Foreskin keratinocyte (primary cell): ENCODE measurements at places on chromosomes 12 and 14. TPM values are rescaled to one million over a fixed set of nuclear protein-coding genes. Genes with fewer than 3 reads are reported as not detected.
A peak's percentile ranks its signal among the peaks of the same experiment; 100 is the strongest.

Gene FOXN4
- not detected in 2 replicates for total RNA-seq

Gene WSCD2
- not detected in 2 replicates for total RNA-seq

DNA sequence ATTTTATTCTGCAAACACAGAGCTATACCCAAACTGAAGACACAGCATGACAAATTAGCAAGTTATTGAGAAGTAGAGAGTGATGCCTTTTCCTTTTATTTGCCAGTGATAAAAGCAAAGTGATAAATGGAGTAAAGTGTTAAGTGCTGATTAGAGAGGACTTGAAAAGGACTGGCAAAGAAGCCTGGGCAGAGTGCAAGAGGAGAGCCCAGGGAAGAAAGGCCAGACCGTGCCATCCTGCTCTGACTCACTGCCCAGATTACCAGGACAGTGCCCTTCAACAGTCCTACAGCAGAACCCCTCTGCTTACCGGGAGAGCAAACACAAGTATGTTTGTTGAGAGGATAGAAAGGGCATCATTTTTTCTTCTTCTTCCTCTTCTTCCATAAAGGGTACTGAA, 106.5 kb downstream of the ETV6 start:
- no peak for DNase-seq

GRCh38 chr14:61493239-61493638, 171.9 kb downstream of the PRKCH start:
- peak; percentile 50 for DNase-seq
